Esophagus squamous epithelium (tissue), 5 donors: ENCODE measurements at places on chromosomes 4 and X. TPM values are rescaled to one million over a fixed set of nuclear protein-coding genes. Genes with fewer than 3 reads are reported as not detected.

LINC00632 gene
- total RNA-seq, result 6.9 TPM

MAOA gene
- 183 TPM for total RNA-seq

RASGEF1B gene
- total RNA-seq, result 17.7 TPM

GRCh38 chr4:173001571-173001970 lies 167.0 kb upstream of the GALNT7 start:
- DNase-seq, result no peak

EFHC2 gene
- 1.8 TPM for total RNA-seq

RBM3 gene
- 110 TPM for total RNA-seq

DCAF8L2 gene
- not detected for total RNA-seq

- no peak for DNase-seq
Observed at GRCh38 chr4:142645475-142646108, 200.5 kb downstream of the INPP4B start.

DNA sequence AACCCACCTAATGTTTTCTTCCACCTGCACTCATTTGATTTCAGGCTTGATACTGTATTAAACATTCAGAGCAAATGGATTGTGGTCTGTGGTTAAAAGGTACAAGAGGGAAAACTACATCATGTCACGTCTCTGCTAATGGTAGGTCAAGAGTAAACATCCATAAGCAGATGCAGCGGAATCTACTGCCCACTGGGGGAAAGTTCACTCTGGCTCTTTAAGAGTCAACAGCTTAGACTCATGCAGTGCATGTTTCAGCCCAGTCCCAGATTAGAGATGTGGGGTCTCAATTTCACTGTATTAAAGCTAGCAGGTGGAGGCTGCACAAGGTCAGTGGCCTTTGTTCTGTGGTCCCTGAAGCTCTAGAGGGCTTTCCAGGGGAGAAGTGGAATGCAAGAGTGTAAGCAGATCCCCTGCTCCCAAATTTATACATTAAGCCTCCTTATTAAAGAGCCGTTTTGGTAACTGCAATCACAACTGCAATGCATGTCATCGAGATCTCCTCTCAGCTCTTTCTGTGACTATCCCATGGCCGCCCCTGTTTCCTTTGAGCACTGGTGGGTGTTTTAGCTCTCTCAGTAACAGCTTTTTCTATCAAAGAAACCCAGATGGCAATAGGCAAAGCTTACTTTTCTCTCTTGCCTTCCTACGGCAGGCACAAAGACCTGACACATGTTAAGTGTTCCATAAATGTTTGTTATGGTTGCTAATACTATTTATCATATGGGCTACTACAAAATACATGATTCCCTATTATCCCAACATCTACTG lies 53.4 kb downstream of the LDB2 start:
- no peak for DNase-seq

GRCh38 chr4:67446811-67447210 lies 98.5 kb downstream of the CENPC start:
- DNase-seq, result no peak

GAGE1 gene
- not detected for total RNA-seq

GRCh38 chrX:6067600-6067999 lies 161.1 kb downstream of the NLGN4X start:
- no peak for DNase-seq

DNA sequence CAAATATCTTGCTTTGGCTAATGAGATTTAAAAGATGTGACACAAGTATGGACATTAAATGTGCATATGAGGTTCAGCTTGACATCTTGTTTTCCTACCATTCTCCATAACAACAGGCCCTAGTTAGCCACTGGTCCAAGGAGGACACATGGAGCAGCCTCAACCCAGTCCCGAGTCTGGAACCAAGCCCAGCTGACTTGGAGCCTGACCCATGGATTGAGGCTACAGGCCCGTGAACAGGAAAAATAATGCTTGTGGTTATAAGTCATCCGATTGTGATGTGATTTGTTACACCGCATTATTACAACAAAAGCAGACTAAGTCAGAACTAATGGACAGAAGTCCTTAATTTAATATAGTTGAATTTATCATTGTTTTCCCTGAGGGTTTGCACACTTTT lies 123.2 kb upstream of the BANK1 start:
- no peak for DNase-seq

- no peak for DNase-seq
Observed at GRCh38 chr4:17166954-17167353, 268.5 kb upstream of the LDB2 start.

DNA sequence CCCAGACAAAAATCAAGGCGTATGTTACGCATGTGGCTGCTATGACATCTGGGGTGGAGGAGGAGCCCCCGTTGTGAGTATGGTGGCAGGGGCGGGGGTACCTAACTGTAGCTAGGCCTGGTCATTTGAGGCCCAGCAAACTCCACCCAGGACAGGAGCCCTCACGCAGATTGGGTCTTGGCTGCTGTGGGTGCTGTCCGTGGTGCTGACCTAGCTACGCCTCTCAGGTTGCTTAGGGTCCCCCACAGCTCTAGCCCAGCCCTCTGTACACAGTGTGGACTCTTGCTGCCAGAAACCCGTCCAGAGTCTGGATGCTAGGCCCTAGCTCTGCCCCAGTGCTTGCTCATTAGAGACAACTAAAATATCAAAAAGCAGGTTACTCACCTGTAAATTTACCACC lies 146.7 kb upstream of the PSAPL1 start:
- no peak for DNase-seq

DNA sequence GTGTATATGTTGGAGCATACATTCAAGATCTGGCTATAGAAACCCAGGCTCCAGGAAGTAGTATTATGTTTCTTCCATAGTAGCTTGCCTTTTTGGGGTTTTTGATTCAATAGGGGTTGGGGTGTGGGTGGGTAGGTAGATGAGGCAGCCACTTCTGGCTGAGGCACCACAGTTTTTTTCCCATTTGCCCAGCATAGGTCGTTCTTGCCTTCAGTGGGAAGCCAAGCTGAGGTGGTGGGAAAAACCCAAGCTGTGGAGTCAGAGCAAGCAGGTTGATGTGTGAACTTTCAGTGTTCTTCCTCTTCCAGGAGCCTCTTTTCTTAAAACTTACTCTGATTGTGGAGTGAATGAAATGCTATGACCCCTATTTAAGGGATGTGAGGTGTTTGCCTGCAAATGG lies 67.0 kb upstream of the RPS6KA3 start:
- DNase-seq, result no peak

GRCh38 chr4:135359128-135359527 lies 1157.5 kb upstream of the PABPC4L start:
- no peak for DNase-seq

DCTD gene
- 43.6 TPM for total RNA-seq

GRCh38 chrX:123859409-123859845 lies 426 bp upstream of the XIAP start:
- DNase-seq, result no peak

GRCh38 chr4:154462081-154462810 lies 29.4 kb downstream of the DCHS2 start:
- DNase-seq, result no peak

GRCh38 chr4:38752941-38753806 lies 29.6 kb downstream of the TLR10 start:
- no peak for DNase-seq

DNA sequence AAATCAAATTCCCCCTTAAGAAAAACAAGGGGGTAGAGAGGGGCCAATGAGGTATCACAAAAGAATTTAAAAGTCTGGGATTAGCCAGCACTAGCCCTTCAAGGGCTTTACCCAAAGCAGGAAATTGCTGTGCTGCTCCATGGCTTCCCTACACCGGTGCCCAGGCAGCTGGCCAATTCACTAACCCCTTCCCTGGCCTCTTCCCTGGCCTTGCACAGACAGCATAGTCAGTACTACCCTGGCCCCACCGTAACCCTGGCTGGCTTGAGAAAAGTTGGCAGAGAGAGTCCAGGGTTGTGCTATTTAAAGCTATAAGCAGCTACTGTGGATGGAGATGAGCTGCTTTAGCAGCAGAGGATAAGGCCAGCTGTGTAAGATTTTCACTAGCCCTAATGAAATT lies 43.1 kb downstream of the ADAMTS3 start:
- no peak for DNase-seq
